NCI-H2081 treated with DMSO at 0.1 percent for 48 hours (cell line): ENCODE measurements at places on chromosomes 11 and 22.

- DNase-seq: no peak
Measured at GRCh38 chr22:27133681-27134314, 476.4 kb downstream of the MIAT start.

GRCh38 chr22:27424319-27424718 lies 377.2 kb downstream of the MN1 start:
- no peak for DNase-seq

DNA sequence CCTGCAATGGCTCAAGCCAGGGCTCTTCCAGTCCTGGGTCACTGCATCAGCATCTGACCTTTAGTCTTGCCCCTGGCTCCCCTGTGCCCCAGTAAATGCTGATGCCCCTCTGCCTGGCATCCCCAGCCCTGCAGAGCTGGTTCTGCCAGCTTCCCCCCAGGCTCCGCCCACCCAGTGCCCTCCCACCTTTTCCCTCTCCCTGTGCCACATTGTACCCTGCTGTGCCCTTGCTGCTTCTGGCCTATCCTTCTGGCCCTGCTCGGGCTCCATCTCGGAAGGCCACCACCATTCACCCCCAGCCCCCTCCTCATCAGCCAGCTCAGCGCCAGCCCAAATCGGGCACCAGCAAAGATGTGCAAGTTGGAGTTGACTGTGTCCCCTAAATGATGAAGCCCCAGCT lies 7.4 kb downstream of the CAPN5 start:
- DNase-seq: no peak

DNA sequence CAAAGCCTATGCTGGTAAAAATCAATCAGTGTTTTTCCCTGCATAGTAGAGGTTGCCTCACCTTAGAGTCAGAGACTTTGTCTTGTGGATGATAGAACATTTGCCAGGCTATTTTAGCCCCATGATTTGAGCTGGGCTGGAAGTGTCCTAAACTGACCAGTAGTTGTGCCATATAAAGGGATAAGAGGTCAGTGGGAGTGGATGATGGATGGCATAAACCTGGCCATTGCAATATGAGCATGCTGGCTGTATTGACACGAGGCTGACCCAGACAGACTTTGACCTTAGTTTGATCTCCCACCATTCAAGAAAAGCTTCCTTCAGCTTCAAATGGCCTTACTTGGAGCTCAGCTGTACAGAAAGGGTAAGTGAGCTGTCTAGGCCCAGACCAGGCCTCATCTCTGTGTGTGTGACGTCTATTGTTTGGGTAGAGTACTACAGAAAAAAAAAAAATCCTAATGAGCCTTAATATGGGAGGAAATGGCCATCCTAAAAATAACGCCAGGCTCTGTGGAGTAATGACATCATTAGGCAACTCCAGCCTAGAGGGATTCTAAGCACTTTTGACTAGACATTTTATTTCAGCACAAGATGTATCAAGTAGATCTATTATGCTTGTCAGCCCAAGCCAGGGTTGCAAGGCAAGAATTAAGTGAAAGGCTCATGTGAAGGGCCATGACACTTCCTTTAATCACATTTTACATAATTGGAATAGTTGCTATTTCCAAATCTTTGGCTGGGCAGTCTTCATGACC lies 51.3 kb upstream of the CADM1 start:
- DNase-seq: no peak

GRCh38 chr22:30459181-30460052 lies 12.4 kb downstream of the SEC14L3 start:
- DNase-seq: no peak

DNA sequence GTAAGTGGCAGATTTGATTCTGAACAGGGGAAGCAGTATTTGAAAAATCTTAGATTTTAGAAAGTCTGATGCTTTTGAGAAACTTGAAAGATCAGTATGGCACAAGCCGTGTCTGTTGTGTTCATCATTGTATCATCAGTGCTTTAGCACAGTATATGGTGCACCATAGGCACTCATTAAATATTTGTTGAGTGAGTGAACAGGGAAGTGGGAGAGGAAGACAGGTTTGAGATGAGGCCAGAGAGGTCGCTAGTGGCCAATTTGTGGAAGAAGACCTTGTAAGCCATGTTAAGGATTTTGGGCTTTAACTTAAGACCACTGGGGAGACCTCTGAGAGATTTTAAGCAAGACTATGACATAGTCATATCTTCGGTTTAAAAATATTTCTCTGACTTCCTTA lies 12.9 kb downstream of the CHEK1 start:
- no peak for DNase-seq

- no peak for DNase-seq
Measured at GRCh38 chr22:49240472-49240871, 587.2 kb downstream of the BRD1 start.

GRCh38 chr22:22200569-22201184 lies 43.9 kb upstream of the VPREB1 start:
- no peak for DNase-seq

DNA sequence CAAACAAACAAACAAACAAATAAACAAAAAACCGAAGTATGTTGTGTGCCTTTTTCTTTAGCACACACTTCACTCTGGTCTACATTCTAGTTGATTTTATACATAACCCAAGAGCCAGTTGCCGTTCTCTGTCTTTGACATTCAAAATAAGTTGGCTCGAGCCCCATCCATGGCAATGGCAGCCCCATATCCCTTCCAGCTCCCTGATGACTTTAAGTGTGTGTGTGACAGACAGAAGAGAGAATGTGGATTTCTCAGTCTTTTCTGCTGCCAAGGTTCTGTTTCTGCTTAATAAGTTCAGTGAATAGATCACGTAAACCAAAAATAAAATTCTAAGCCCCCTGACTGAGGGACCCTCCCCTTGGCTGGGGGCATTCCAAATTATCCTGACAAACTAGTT lies 100.6 kb upstream of the TENM4 start:
- no peak for DNase-seq

GRCh38 chr11:71140206-71140919 lies 112.0 kb downstream of the SHANK2 start:
- no peak for DNase-seq

DNA sequence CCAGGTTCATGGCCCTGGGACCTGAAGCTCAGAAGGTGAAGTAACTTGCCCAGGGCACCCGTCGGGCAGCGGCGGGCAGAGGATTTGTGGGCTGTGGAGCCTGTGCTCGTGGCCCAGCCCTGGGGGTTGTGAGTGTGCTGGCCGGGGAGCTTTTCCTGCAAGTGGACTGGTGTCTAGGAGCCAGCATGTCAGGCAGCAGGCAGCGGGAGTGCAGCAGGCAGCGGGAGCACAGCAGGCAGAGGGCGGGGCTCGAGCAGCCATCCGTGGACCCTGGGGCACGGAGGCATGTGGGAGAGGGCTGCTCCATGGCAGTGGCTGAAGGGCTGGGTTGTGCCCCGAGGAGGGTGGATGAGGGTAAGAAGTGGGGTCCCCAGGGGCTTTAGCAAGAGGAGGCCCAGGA lies 72.7 kb upstream of the PPP6R3 start:
- no peak for DNase-seq
